ENCODE measurements at places on chromosomes 12 and 14.

- DNase-seq: peak; percentile 24
These were observed 152.0 kb downstream of the KTN1 start for GRCh38 chr14:55731881-55732498.

DNA sequence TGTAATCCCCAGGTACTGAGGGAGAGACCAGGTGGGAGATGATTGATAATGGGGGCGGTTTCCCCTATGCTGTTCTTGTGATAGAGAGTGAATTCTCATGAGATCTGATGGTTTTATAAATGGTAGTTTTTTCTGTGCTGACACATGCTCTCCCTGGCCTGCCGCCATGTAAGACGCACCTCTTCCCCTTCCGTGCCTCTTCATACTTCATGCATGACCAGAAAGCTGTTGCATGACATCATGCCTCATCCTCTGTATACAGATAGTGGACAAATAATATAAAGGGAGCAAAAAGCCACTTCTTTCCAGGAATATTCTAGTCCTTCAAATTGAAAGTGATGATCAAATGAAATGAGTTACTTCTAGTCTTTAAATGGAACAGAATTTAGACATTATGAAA lies 47.3 kb upstream of the LRIG3 start:
- no peak for DNase-seq

- no peak for DNase-seq
These were observed 33.7 kb upstream of the A2M start for GRCh38 chr12:9149372-9149771.

DNA sequence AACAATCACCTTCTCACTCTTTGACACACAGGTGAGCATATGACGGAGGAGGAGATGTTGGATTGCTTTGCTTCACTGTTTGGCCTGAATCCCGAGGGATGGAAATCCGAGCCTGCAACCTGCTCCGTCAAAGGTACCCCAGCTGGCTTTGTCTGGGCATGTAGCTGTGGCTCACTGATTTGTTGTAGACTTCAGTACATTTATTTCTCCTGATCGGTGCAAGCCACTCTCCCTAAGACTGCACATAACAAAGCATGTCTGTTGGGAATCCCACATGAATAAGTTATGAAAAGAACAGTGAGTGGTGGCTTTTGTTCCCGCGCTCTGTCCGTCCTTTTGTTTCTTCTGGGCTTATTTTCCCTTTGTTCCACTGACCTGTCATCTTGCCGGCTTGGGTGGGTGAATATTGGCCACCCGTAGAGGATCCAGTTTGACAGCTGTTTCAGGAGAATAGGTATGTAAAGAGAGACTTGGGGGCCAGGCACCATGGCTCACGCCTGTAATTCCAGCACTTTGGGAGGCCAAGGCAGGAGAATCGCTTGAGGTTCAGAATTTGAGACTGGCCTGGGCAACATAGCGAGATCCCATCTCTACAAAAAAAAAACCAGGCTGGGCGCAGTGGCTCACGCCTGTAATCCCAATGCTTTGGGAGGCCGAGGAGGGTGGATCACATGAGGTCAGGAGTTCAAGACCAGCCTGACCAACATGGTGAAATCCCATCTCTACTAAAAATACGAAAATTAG lies 20.0 kb upstream of the BCL7A start:
- no peak for DNase-seq

DNA sequence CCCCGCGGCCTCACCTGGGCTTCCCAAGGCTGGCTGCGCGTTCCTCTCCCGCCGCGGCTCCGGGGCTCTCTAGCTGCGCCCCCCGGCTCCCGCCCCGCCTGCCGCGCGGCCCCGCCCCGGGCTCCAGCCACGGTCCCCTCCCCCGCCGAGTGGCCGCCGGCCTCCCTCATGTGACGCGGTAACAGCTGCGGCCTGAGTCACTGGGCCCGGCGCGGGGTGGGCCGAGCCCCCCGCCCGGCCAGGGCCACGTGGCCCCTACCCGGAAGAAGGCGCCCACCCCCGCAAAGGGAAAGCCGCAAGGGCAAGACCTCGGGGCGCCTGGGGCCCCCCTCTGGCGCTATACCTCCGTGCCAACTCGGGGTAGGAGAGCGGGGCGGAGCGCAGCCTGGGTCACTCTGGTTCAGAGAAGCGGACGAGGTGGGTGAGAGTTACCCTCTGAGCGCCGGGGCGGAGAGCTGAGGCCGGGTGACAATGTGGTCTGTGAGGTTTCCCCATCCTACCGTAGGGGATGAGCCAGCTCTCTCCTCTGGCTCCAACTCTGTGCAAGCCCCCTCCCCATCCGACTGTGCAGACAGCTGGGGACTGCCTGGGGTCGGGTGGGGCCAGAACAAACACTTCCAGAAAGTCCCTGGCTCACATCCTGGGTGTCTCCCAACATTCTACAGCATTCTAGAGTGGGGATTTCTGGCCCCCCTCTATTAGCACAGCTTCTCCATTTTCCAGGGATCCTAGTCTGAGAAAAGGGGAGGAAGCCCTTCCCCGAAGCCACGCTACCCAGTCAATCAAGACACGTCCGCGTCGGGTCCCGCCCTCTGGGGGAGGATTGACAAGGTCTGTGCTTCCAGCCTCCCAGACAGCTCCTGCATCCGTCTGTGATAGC lies at the start of gene CD63:
CD63 (minus strand) TSS at position 71 of the 880 bp plus-strand sequence. CDS start 668 bp downstream, outside the sequence.
- DNase-seq: peak; percentile 74

DNA sequence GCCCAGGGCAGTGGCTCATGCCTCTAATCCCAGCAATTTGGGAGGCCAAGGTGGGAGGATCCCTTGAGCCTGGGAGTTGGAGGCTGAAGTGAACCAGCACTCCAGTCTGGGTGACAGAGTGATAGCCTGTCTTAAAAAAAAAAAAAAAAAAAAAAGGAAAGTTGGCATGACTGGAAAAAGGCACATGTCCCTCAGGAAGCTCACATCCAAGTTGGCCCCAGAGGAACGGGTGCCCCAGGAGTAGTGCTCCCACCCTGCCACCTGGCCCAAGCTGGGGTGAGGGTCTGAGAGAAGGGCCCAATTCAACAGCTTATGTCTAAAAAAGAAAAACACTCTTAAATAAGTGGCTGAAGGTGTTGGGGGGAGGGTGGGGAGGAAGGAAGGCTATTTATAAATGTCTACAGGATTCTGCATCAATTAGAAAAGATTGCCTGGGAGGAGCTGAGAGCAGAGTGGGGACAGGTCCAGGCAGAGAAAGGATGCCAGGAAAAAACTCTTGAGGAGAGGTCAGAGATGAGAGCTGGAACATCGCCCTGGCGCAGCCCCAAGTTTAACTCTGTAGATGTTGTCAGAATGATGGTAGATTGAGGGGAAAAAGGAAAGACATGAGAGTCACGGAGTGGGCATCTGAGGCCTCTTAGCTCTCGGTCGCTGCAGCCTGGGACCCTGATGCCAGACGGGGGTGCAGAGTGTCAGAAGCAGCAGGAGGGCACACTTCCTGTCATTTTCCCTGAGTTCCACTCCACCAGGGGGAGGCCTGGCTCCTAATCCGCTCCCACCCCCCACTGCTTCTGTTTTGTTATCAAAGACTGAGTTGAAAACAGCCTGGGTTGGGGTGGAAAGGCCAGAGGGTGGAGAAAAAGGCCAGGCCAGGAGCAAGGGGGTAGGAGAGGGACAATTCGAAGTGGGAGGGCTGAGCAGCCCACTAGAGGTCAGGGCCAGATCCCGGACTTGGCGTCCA lies 7.3 kb downstream of the SPRYD3 start:
- no peak for DNase-seq

DNA sequence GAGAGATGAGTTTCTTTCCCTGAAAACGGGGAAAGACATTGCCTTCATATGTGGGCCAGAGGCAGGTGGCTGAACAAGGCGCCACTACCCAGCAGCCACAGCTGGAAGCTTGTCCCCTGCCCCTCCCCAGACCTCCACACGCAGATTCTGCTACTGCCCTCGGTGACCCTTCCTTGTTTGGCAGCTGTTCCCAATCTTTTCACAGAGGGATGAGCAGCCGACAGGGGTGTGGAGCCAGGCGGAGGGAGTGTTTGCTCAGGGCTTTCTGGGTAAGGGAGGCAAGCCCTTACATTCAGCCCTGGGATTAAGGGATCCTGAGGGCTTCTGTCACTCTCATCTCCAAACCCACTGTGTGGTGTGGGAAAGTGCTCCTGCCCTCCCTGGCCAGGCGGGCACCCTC lies 4.5 kb upstream of the KRT4 start:
- DNase-seq: no peak

GRCh38 chr14:104471114-104471513 lies 108.5 kb upstream of the C14orf180 start:
- no peak for DNase-seq

DNA sequence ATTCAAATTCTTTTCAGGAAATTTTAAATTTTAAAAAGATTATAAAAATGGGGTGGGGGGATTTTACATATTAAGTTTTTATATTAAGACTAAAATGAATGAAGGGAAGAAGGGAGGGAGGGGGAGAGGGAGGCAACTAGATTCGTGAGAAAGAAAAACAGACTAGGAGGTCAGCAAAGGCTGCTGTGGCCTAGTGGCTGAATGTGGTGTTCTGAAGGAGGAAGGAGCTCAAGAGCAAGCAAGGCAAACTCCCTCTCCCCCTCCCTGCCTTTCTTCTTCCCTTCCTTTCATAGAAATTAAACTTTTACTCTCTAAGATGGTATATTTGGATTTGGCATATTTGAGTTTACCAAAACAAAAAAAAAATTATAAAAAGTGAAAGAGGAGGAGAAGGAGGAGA lies 18.1 kb downstream of the DYRK2 start:
- no peak for DNase-seq

- DNase-seq: no peak
These were observed 286.8 kb downstream of the LRIG3 start for GRCh38 chr12:58633479-58633878.

DNA sequence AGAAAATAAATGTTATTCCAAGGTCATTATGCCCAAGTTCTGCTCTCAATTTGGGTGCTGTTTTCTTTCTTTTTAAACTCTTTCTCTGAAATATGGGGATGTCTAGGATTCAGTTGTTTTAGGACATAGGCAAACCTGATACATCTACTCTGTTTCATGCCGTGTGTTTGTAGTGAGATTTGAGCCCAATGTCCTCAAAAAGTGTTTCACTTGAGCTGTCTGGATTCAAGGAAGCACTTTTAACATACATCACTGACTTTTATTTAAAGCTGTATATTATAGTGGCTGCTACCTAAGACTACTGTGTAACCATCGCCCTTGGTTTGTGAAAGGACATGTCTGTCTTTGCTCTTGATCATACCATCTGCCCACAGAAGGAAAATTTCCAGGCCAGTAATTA lies 709.3 kb upstream of the STXBP6 start:
- DNase-seq: no peak

GRCh38 chr12:100229876-100230275 lies 29.3 kb downstream of the ACTR6 start:
- no peak for DNase-seq

DNA sequence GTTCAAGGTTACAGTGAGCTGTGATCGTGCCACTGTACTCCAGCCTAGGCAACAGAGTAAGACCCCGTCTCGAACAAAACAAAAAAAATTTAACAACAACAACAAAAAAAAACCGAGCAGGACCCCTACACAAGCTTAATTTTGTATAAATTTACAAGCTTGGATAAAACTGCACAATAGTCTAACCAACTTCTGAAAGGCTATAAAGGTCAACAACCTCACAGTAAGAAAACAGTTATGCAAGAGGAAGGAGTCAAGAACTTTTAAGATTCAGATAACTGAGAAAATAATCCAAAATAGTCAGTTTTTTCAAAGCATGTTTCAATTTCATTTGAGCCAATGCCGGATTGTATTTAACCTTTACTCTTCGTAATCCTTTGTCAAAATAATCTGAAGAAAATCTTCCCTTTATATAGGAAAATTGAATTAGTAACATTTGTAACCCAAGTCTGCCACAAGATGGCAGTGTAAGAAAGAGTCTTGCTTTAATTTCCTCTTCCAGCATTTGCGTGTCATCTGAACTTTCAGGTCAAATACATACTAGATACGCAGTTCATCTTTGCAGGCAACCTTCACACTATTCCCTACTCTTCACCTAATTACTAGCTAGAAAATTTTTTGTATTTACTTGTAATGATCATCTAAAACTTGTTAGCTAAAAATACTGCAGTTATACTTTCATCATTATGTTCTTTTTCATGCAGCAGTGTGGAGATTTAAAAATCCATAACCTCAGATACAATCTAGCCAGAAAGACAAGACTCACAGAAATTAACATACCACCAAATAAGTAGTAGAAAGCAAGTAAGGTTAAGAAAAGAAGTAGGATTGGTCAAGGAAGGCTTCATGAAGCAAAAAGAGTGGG lies 5.8 kb downstream of the CCNB1IP1 start:
- no peak for DNase-seq

GRCh38 chr12:10115890-10116289 lies 14.1 kb downstream of the CLEC7A start:
- DNase-seq: no peak

DNA sequence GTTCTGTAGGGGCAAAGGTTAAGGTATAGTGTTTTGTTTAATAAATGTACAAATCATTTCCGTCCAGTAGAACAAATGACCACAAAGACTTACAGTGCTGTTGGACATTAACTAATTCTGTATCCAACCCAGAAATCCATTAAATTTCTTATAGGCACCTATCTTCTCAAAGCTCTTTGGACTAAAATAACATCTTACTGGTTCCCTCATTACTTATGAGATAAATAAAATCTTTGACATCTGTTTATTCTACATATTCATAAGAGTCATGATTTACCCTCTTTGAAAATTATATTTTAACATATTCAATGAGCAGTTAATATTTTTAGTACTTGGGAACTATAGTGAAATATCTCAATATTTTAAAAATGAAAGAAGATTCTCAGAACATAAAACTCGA lies 102.7 kb upstream of the G2E3 start:
- DNase-seq: no peak

DNA sequence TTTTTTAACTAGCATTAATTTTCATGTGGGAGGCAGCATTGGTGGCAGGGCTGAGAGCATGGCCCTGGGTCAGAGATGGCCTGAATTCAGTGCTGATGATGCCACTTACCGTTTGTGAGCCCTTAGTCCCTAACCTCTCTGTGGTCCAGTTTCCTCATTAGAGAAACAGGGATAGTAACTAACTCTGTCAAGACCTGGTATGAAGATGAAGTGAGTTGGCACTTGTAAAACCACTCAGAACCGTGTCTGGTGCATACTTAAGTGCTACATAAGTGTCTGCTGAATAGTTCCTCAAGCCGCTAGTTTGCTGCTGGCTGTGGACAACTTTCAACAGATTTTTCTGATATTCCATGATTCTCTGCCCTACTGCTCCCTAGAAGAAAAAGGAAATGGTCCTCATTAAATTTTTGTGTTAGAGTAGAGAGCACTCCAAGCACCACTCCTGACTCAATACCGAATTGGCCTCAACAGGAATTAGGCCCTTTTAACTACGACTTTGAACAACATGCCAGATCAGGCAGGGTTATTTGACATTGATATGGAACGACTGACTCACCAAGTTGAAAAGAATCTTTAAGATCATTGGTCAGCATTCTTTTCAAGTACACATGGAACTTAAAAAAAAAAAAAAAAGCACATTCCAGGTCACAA lies 250.2 kb downstream of the ANO2 start:
- no peak for DNase-seq

Measured in CD4-positive, alpha-beta T cell treated with Interleukin-15 for 1 hour (primary cell).